Stimulated activated naive CD4-positive, alpha-beta T cell treated with Interleukin-2 at 50 U/mL for 16 hours (primary cell): ENCODE measurements at places on chromosomes 6 and 20.

GRCh38 chr6:116012471-116012949 lies 48.2 kb downstream of the FRK start:
- DNase-seq = no peak

DNA sequence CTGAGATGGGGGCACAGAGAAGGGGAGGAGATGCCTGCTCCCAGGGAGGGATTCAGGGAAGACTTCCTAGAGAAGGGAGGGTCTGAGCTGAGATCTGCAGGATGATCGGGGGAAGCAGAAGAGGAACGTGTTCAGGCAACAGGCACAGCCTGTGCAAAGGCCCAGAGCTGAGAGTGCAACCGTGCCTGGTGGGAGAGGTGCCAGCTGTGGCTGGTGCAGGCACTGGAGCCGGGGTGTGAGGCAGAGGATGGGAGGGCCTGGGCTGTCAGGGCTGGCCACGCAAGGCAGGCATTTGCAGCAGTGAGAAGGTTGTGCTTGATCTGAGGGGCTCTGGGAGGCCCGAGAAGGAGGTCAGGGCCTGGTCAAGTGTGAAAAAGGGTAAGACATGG lies 27.7 kb downstream of the PTGIS start:
- DNase-seq = no peak

- DNase-seq = no peak
Measured at GRCh38 chr6:150899231-150899630, 33.7 kb downstream of the MTHFD1L start.

- no peak for DNase-seq
Measured at GRCh38 chr6:108476376-108476775, 84.3 kb upstream of the FOXO3 start.

GRCh38 chr20:25125636-25126035 lies 43.7 kb upstream of the VSX1 start:
- no peak for DNase-seq

DNA sequence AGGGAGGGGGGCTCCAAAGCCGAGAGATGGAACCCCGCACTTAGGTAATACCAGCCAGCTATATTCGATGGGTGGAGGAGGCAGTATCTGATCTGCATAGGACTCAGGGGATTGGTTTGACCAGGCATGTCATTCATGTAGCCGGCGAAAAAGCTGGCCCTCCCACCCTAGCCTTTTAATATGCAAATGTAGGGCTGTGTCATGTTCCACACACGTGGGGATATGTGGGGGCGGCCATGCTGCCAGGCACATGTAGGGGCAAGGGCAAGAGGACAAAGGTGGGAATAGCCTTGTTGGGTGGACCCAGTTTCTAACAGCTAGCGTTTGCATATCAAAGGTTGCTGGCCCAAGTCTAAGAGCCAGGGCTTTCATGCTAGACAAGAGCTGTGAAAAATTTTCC lies 39.1 kb upstream of the DDR1 start:
- no peak for DNase-seq

DNA sequence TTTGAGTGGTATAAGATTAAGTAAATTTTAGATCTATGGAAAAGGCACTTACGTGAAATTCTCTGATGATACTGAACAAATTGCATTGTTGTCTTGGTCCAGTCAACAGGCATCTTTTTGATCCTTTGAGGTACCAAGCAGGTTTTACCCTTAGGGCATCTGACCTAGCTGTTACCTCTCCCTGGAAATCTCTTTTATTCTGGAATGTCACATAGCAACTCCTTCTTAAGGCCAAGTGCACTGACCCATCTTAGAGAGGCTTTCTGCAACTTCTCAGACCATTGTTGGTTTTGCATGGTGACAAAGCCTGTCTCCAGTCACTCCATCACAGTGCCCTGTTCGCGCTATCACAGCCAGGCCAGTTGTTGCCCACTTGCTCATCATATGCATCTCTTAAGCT lies 42.0 kb downstream of the TPD52L1 start:
- no peak for DNase-seq

GRCh38 chr6:144951730-144952437 lies 666.7 kb downstream of the UTRN start:
- DNase-seq = no peak

GRCh38 chr20:32894026-32894483 lies 35.3 kb downstream of the EFCAB8 start:
- DNase-seq = no peak

DNA sequence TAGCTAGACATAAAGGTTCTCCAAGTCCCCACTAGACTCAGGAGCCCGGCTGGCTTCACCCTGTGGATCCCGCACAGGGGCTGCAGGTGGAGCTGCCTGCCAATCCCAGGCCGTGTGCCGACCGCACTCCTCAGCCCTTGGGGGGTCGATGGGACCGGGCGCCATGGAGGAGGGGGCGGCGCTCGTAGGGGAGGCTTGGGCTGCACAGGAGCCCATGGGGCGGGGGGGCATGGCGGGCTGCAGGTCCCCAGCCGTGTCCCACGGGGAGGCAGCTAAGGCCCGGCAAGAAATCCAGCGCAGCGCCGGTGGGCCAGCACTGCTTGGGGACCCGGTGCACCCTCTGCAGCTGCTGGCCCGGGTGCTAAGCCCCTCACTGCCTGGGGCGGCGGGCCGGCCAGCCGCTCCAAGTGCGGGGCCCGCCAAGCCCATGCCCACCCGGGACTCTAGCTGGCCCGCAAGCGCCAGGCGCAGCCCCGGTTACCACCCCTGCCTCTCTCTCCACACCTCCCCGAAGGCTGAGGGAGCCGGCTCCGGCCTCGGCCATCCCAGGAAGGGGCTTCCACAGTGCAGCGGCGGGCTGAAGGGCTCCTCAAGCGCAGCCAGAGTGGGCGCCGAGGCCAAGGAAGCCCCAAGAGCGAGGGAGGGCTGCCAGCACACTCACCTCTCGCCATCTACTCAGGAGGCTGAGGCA lies 26.5 kb upstream of the ID1 start:
- no peak for DNase-seq

DNA sequence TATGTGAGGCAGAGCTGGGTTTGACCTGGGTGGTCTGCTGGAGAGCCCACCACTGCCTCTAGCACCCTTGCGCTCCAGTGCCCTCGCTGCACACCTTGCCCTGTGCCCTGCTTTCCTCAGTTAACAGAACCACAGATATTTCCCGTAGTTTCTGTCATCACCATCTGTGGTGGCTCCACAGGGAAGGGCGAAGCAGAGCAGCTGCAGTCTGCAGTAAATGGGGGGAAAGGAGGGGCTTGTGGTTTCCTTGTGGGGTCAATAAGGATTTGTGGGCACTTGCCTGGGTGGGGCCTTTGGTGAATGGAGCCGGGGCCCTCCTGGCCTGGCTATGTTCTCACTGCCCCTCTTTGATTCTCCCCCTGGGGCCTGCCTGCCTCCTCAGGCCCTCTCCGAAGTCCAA lies 21.2 kb upstream of the CCDC167 start:
- DNase-seq = no peak

DNA sequence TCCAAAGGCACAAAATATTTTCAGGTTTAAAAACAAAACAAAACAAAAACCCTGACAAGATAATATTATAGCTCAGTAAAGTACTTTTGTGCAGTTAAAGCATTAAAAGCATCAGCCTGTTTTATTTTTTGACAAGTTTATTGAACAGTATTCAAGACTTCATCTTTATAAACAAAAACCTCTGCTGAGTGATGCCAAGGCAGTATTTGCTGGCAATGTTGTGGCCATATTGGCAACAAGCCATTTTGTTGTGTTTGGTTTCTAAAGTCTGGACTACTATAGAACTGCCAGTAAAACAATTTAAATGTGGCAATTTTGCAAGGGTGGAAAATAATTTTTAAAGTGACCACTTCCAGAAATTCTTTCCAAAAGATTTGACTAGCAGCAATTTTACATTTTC lies 15.9 kb downstream of the CPNE1 start:
- DNase-seq = no peak

GRCh38 chr20:47350691-47351545 lies 5.6 kb downstream of the ZMYND8 start:
- no peak for DNase-seq

DNA sequence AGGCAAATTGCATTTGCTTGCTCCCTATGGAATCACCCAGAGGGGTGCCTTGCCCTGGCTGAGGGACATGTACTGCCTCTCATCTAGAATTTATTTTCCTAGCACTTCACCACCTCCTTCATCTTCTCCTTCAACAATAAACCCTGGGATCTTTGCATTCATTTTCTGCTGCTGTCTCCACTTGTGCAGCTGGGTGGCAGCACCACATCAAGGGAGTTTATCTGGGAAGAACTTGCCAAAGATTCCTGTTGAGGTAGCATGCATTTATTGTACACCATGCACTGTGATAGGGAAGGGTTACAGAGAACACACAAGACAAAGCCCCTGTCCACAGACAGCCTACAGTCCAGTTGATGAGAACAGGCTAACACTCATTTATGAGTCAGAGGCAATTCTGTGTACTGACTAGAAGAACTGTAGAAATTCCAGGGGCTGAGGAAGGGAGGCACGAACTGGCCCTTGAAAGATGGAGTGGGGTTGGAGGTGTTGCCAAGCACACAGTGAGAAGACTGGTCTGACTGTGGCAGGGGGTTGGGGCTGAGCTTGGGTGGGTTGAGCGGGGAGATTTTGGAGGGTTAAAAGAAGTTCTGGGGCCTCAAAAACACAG lies 17.5 kb downstream of the C20orf173 start:
- no peak for DNase-seq

GRCh38 chr20:32110173-32110704 lies 725 bp downstream of the TM9SF4 start:
- no peak for DNase-seq

DNA sequence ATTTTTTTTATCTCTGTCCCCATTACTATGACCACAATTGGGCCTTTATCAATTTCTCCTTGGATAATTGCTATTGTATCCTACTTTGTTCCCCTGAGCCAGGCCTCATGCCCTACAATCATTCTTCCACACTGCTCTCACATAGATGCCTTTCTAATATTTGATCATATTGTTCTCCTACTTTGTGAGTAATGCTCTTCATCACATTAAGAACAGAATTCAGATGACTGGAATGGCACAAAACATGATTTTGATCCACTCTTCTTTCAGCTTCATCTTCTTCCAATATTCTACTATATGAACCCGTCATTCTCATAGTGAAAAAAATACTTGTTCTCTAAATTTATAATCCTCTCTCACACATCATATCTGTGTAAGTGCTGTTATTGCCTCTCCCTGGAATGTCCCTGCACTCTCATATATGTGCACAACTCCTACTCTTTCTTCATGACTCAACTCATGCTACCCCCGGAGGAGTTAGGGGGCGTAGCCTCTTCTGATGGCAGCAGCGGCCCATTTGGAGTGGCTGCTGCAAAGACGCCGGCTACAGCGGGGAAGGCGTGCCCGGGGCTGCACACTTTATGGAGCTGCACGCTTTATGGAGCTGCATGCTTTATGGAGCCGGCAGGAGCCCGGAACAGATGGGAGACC lies 25.3 kb upstream of the HACE1 start:
- no peak for DNase-seq

- DNase-seq = no peak
Measured at GRCh38 chr6:30709101-30709868, 7.8 kb downstream of the MDC1 start.

- DNase-seq = no peak
Measured at GRCh38 chr6:35092362-35093117, 48.6 kb downstream of the TCP11 start.

DNA sequence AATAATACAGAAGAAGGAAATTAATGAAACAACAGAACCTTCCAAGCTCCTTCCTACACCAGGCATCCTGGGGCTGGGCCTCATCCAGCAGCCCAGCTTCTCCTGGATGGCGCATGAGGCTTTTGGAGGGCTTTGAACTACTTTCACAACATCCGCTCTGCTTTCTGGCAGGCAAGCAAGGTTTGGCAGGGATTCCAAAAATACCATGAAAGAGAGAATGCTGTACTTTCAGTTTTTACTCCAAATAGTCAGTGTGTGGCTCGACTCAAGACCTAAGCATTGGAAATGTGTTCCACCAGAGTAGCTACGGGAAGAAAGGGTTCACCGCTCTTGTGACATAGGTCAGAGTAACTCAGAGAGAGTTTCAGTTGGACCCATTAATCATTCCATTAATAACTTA lies 125.4 kb downstream of the OPRM1 start:
- DNase-seq = no peak

DNA sequence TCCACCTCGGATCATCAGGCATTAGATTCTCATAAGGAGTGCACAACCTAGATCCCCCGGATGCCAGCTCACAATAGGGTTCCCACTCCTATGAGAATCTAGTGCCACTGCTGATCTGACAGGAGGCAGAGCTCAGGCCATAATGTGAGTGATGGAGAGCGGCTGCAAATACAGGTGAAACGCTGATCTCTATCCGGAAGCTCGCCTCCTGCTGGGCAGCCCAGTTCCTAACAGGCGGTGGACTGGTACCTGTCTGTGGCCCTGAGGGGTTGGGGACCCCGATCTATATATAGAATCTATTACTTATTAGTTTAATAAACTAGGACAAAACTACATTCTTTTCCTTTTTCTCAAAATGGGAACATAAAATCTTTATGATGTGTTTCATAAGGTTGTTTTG lies 741.9 kb downstream of the RFPL4B start:
- DNase-seq = no peak
